Adrenal gland (tissue), 19 donors: ENCODE measurements at places on chromosomes 3 and 15.

GRCh38 chr3:95588473-95588872 lies 1225.9 kb upstream of the EPHA6 start:
- no peak for DNase-seq

- no peak for DNase-seq
Observed at GRCh38 chr3:142808103-142808917, 80.6 kb downstream of the PCOLCE2 start.

- DNase-seq = peak; percentile 71
Observed at GRCh38 chr15:89647191-89647851, 7.9 kb downstream of the KIF7 start.

GRCh38 chr3:126951561-126951960 lies 31.4 kb upstream of the PLXNA1 start:
- no peak for DNase-seq
